ENCODE measurements at places on chromosomes 16 and 17. TPM values are rescaled to one million over a fixed set of nuclear protein-coding genes. Genes with fewer than 3 reads are reported as not detected.

DNA sequence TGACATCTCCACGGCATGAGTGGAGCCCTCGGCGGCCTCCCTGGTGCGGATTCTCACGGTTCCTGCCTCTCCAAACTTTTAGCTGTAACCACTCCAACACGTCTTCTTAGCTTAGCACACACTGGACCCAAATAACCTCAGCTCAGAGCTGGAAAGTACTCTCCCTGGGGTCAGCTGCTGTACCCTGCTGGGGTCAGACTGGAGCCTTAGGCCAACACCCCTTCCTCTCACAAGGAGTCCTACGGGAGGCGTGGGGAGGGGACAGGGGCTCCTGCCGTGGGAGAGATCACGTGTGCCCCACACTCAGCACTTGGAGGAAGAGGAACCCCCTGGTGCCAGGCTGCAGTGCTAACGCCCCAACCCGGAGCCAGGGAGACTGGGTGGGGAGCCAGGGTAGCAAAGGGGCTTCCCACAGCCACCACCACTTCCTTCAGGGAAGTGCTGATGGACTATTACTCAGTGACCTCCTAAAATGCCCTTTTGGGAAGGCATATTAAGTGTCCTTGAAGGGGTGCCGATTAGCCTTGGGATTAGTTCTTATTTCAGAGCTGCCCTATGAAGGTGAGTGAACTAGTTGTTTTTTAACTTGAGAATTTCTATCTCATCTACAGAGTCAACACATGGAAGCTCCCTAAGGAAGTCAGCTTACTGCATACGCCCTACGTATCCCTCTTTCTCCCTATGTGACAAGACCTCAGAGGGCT is 124.0 kb downstream of the HIC1 start:
- no peak for DNase-seq

GRCh38 chr17:10036511-10037061 is 131.5 kb upstream of the RCVRN start:
- DNase-seq = no peak

- DNase-seq = no peak
These were observed 1.0 kb upstream of the CPD start for GRCh38 chr17:30377574-30378240.

DNA sequence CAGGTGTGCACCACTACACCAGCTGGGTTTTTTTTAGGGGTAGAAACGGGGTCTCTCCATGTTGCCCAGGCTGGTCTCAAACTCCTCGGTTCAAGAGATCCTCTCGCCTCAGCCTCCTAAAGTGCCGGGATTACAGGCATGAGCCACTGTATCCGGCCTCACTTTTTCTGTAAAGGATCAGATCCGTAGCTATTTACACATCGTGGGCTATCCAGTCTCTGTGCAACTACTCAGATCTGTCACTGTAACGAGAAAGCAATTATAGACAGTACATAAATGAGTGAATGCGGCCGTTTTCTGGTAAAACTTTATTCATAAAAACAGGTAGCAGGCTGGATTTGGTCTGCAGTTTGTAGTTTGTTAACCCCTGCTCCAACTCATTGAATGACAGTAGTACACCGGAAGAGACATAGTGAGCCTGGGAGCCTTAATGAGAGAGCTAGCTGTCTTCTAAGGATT is 44.5 kb downstream of the VMP1 start:
- DNase-seq = no peak

The TMEM114 gene
- total RNA-seq = not detected

The SCO1 gene
- 11.3 TPM for total RNA-seq
